Fibroblast of lung (primary cell): ENCODE measurements at places on chromosomes 1 and 21. TPM values are rescaled to one million over a fixed set of nuclear protein-coding genes. Genes with fewer than 3 reads are reported as not detected.

ANXA9 gene
- total RNA-seq: under 0.01 and 0.33 TPM in 2 replicates

FNDC10 gene
- total RNA-seq: 0.50 and 0.77 TPM in 2 replicates

CNR2 gene
- not detected in 2 replicates for total RNA-seq

VASH2 gene
- total RNA-seq: 0.17 and 1.0 TPM in 2 replicates

ADAR gene
- 78.6 and 98.4 TPM in 2 replicates for total RNA-seq

CD101 gene
- total RNA-seq: under 0.01 TPM in 1 of 2 replicates, not detected in the other

INSRR gene
- not detected in 2 replicates for total RNA-seq

KIAA0319L gene
- 38.5 and 65.4 TPM in 2 replicates for total RNA-seq

GRCh38 chr1:10779841-10780240 lies 16.6 kb downstream of the CASZ1 start:
- no peak overlapping the region for H3K4me3 ChIP-seq
- no peaks in the 10 kb centered on the region for H3K36me3 ChIP-seq
- H3K4me1 ChIP-seq: no peaks in the 10 kb centered on the region
- H3K27ac ChIP-seq: no peak overlapping the region
- no peak for DNase-seq
- H3K27me3 ChIP-seq: peaks cover 7% of the 10 kb centered on the region

DNA sequence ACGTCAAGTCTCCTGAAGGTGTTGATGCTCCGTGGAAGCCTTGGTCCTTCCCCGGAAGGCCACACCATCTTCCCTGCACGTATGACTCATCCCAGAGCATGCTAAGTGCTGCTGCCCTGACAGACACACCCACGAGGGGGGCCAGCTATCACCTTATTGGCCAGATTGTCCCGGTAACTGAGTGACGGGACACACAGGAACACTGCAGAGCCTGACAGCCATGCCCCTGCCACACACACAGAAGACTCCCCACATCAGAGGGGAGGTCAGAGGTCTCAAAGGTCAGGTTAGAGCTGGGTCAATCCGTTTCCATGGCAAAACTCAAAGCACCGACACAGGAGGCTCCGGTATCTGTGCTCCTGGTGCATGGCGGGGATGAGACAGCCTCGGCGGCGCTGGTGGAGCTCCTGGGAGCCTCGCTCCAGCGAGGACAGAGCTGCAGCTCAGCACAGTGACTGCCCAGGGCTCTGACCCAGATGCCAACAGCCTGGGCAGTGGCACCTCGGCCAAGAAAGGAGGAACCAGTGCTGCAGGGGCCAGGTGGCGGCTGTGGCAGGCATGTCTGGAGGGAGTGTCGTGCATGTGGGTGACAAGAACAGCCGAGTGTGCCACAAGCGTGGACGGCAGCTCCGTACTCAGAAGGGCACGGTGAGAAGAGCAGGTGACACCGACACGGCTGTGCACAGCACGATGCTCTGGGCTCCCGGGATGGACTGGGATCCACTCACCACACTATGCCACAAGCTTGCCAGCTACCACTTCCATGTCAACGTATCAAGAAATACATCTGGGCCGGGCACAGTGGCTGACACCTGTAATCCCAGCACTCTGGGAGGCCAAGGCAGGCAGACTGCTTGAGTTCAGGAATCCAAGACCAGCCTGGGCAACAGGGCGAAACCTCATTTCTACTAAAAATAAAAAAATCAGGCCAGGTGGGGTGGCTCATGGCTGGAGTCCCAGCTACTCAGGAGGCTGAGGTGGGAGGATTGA lies 14.8 kb upstream of the TMEM240 start:
- DNase-seq: peak; percentile 85
- H3K27ac ChIP-seq: peak overlapping the region; percentile 62
- H3K27me3 ChIP-seq: no peaks in the 10 kb centered on the region
- H3K4me1 ChIP-seq: peaks cover 21% of the 10 kb centered on the region

DNA sequence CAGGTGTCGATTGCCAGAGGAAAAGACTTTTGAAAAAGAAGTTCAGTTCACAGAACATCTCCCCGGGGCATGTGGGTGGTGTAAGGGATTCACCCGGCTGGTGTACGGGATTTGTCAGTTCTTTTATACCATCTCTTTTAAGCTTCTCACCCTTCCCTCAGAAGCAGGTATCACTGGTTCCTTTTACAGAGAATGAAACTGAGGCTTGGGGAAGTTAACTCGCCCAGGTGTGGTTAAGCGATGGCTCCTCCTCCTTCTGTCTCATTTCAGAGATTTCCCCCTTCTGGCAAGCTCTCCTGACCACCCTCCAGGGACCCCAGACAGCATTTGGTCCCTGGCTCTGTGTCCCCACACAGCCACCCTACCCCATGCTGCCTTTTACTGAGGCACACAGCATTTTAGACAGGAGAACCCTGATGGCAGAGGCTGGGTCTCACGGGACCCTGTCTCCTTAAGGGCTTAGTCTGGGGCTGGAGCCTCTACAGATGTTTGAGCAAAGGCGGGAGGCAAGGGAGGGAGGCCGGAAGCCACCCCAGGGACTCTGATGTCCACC lies 2.8 kb upstream of the ECE1 start:
- H3K36me3 ChIP-seq: no peaks in the 10 kb centered on the region
- peaks cover 23% of the 10 kb centered on the region for H3K4me1 ChIP-seq
- H3K27ac ChIP-seq: no peak overlapping the region
- H3K27me3 ChIP-seq: no peaks in the 10 kb centered on the region
- no peak overlapping the region for H3K4me3 ChIP-seq
- no peak for DNase-seq

DNA sequence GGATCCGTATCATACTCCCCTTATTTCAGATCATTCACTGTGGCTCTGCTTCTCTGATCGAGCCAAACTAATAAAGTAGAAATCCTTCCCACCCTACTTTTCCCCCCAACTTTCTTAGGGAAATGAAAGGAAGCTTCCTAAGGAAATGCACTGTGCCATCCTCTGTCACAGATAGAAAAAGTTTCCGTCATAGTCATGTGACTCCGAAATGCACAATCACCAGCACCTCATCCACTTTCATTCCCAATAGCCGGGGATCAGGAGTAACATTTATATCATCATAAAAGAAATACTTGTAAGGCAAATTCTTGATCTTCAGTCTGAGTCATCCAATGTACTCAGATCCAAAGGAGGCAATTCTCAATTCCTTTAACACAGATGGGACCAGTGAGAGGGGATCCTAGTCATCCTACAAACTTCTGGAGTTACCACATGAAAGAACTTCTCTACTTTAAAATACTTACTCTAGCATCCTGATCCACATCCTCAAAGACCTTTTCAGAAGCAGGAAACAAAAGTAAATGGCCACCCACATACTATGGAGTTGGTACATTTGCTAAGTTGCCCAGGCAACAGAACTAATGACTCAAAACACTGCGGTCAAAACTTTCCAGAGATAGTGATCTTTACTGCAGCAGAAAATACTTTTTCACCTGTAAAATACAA lies 97.8 kb upstream of the ZC3H11B start:
- no peaks in the 10 kb centered on the region for H3K36me3 ChIP-seq
- H3K27me3 ChIP-seq: no peaks in the 10 kb centered on the region
- H3K4me3 ChIP-seq: no peak overlapping the region
- H3K27ac ChIP-seq: no peak overlapping the region

GRCh38 chr1:41919764-41920397 lies 1.2 kb upstream of the HIVEP3 start:
- no peak overlapping the region for H3K27ac ChIP-seq
- H3K27me3 ChIP-seq: no peaks in the 10 kb centered on the region
- peak; percentile 57 for DNase-seq
- H3K36me3 ChIP-seq: no peaks in the 10 kb centered on the region

DNA sequence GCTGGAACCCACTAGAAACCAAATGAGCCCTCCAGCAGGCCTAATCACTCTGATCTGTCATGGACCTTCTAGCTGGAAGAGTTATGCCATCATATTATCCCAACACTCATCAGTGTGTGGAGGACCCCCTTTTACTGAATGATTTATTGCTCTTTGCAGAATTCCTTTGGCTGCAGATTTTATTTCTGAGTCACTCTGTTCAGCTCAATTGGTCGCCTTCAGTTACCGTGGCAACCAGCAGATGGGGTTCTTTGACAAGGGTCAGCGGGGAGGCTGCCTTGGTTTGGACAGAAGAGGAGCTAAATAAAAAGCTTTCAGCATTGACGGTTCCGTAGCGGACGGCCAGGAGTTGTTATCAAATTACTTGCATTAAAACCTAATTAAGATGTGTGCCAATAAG lies 220.1 kb downstream of the SDCCAG8 start:
- H3K27me3 ChIP-seq: no peaks in the 10 kb centered on the region
- H3K36me3 ChIP-seq: peaks cover 2% of the 10 kb centered on the region
- H3K4me3 ChIP-seq: no peak overlapping the region
- DNase-seq: peak; percentile 78
- H3K4me1 ChIP-seq: peaks cover 10% of the 10 kb centered on the region

DNA sequence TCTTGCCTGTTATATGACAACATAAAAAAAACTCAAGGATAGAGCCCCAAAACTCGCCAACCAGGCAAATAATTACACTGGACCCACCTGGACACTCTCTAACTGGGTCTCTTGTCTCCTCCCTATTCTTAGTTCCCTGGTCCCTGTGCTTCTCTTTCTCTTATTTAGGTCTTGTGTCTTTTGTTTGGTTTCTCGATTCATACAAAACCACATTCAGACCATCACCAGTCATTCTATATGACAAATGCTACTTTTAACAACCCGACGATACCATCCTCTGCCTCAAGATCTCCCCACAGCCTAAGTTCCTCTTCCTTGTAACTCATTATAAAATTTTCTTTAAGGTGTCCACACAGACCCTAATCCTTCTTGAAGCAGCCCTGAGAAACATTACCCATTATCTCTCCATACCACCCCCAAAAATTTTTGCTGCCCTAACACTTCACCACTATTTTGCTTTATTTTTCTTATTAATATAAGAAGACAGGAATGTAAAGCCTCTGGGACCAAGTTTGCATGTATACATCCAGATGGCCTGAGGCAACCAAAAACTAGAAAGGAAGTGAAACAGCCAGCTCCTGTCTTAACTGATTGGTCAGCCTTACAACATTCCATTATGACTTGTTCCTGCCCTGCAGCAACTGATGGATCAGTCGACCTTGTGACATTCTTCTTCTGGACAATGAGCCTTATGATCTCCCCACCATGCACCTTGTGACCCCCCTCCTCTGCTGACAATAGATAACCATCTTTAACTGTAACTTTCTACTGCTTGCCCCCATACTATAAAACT lies 638.2 kb downstream of the AMY1C start:
- no peak overlapping the region for H3K27ac ChIP-seq
- H3K4me1 ChIP-seq: no peaks in the 10 kb centered on the region
- no peak overlapping the region for H3K4me3 ChIP-seq
- no peak for DNase-seq
- H3K27me3 ChIP-seq: no peaks in the 10 kb centered on the region

- H3K36me3 ChIP-seq: no peaks in the 10 kb centered on the region
- DNase-seq: peak; percentile 5
- H3K27me3 ChIP-seq: no peaks in the 10 kb centered on the region
- H3K4me1 ChIP-seq: no peaks in the 10 kb centered on the region
Observed at GRCh38 chr1:186783193-186783592, 45.6 kb upstream of the PLA2G4A start.
